ENCODE measurements at places on chromosomes 12 and 14.
A peak's percentile ranks its signal among the peaks of the same experiment; 100 is the strongest.

- DNase-seq = no peak
These were observed 8.4 kb upstream of the CALM1 start for GRCh38 chr14:90388437-90388836.

- DNase-seq = no peak
These were observed 42.8 kb downstream of the KDM2B start for GRCh38 chr12:121537814-121538698.

- DNase-seq = no peak
These were observed 315.3 kb downstream of the DIO2 start for GRCh38 chr14:79896009-79896408.

- no peak for DNase-seq
These were observed 2.2 kb upstream of the CSAD start for GRCh38 chr12:53182903-53183302.

DNA sequence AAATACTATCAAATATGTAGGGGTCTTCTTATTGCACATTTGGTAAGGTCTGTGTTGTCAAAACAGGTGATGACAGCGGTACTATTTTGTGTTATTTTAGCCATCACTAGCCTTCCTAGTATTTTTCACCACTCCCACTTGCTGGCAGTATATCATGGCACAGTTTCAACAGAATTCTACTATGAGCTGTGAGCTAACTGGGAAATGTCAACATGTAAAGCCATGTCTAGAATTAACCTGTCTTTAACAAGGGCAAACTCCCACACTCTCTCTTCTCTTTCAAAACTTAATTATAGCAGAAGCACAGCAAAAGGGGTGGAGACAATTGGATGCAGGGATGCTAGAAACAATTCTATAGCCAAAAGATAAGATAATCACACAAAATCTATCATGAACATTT, 253.4 kb downstream of the PAX9 start:
- no peak for DNase-seq

DNA sequence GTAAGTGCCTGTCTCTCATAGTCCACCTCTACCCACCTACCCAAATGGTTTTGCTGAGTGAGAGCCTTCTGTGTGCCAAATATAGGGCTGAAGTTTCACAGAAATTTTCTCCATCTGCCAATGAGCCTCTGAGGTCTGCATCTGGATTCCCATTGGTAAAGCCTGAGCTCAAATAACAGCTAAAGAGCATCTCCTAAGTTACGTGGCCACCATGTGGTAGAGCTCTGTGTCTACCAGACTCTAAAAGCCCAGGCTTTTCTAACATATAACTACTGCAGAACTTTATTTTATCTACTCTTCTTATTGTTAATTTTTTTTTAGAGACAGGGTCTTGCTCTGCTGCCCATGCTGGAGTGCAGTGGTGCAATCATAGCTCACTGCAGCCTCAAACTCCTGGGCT, 16.0 kb downstream of the AMDHD1 start:
- no peak for DNase-seq

- DNase-seq = no peak
These were observed 1415.2 kb downstream of the AACS start for GRCh38 chr12:126480451-126480850.

DNA sequence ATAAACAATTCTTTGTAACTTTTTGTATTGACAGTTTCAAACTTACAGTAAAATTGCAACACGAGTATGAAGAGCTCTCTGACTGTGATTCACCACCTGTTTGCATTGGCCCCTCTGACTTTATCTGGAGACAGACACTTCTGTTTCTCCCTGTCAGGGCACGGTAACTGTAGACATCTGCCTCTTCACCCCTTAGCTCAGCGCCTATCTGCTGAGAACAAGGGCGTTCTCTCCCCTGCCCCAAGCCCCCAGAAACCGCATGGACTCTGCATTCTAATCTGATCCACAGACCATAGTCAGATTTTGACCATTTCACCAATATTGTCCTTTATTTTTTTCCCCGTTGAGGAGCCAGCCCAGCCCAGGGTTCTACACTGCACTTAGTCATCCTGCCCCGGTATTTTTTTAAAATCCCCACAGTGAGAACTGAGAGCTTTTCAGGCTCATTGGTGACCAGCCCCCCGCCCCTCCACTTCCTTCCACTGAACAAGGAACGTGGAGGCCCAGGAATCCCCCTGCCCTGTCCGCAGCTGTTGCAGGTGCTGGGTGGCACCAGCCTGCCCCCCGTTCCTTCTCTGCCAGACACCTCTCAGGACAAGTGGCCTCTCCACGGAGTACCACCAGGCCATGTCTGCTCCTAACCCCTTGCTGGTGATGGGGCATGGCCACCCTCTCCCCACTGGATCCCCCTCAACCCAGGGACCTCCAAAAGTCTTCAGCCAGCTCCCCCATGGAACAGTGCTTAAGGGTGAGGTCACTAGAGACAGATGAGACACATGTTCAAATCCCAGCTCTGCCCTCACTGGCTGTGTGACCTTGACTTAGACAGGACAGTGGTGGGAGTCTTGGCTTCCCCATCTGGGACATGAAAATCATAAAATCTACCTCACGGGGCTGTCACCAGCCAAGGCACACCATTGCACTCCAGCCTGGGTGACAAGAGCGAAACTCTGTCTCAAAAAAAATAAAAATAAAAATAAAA, 11.2 kb downstream of the RHOF start:
- no peak for DNase-seq

DNA sequence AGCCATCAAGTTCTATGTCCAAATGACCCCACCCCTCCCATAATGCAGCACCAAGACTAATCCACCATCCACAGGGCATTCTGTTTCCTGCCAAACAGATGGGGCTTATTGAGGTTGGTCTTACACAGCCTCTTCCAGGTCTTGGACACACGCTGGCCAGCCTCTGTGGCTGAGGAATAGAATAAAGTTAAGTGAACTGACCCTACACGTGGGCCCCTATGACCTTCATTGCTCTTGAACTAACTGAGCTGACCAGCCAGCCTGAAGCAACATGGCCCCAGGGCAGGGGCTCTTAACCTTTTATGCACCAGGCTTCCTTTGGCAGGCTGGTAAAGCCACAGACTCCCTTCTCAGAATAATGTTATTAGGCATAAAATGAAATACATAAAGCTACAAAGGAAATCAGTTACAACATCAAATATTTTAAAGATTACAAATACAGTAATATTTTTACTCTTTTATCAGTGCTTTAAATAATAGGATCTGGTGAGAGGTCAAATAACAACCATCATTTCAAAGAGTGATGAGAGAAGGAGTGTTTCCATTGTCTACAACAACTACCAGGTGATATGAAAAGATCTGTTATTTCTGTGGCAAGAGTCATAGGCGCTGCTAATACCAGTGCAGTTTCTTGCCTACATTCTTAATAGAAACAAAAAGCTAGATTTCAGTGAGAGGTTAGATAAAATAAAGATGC, 192.9 kb upstream of the NUDT4 start:
- peak; percentile 87 for DNase-seq

GRCh38 chr12:1703771-1704722, 13.2 kb downstream of the ADIPOR2 start:
- DNase-seq = no peak

GRCh38 chr12:112584266-112584722, 165.5 kb downstream of the PTPN11 start:
- DNase-seq = no peak

DNA sequence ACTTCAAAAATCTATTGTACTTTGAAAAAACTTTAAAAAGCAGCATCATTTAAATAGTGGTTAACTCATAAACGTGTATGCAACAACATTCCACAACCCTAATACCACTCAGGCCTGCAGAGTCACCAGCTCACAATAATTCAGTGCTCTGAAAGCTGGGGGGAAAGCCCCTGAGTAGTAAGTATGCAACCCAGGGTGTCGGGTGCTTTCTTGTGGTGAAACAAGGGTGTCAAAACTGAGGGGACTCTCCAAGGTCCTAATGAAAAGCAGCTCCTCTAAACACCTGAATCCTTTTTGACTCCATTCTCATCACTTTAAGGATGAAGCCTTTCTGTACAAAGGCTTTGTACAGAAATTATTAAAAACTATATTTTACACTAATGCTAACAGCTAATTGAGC, 33.7 kb downstream of the FGFR1OP2 start:
- DNase-seq = no peak

DNA sequence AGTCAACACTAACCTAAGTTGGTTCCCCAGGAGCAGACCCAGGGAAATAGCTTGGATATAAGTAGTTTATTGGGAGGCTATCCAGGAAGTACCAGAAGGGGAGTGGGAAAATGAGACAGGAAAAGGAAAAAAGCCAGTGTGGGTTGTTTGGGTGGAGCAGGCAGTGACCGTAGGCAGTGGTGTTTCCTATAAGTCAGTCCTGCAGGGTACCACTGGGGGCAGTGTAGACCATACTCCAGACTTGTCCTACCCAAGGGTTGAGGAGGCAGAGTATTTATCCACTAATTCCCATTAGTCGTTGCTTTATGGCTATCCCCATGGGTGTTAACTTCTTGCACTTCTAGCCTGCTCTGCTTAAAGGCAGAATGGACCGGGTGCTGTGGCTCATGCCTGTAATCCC, 6.4 kb upstream of the CCDC60 start:
- DNase-seq = no peak

DNA sequence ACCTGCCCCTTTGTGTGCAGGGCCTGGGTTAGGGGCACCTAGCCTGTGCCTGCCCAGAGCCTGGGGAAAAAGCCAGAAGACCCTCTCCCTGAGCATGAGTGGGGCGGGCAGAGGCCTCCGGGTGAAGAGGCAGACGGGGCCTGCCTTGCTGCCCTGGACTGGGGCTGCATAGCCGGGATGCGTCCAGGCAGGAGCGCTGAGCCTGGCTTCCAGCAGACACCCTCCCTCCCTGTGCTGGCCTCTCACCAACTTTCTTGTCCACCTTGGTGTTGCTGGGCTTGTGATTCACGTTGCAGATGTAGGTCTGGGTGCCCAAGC, 216.1 kb downstream of the TMEM121 start:
- DNase-seq = no peak

DNA sequence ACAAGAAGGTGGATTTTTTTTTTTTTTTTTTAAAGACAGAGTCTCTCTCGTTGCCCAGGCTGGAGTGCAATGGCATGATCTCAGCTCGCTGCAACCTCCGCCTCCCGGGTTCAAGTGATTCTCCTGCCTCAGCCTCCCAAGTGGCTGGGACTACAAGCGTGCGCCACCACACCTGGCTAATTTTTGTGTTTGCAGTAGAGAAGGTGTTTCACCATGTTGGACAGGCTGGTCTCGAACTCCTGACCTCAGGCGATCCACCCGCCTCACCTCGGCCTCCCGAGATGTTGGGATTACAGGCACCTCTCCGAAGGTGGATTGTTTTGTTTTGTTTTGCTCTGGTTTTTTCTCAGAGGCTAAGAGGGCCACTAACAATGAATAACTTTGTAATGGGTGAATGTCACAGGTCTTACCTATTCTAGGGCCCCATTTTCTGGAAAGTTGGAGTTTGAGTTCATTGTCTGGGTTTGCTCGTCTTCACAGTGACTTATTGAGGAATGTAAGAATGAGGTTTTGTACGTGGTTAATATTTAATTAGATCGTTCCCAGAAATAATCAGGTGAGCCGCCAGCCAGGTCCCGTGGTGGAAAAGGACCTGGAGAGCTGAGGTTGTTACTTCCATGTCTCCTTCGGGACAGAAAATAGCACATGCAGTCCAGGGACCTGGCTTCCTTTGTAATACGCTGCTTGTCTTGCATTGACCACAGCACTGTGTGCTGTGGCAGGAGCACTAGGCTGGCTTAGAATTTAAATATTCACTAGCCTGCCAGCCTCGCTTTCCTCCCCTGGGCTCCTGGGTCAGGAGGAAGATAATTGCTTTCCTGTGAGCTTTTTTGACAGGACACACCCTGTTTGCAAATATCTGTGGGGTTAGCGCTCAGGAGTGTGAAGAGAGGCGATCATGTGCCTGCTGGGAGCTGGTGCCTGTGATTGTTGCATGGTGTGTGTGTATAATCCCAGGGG, 2.3 kb downstream of the HIP1R start:
- DNase-seq = no peak

DNA sequence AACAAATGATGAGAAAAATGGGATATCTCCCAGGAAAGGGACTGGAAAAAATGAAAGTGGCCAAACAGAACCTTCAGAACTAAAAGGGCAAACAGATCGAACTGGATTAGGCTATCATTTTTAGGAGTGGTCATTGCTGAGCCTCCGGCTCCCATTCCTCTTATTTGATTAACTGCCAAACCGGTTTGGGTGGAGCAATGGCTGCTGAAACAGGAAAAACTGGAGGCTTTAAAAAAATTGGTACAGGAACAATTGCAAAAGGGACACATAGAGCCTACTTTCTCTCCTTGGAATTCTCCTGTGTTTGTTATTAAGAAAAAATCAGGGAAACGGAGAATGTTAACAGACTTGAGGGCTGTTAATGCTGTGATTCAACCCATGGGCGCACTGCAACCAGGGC, 49.7 kb downstream of the TNFAIP2 start:
- DNase-seq = no peak

Measured in KG1 (cell line).